Omental fat pad (tissue), 4 donors: ENCODE measurements at places on chromosomes 4 and X. TPM values are rescaled to one million over a fixed set of nuclear protein-coding genes. Genes with fewer than 3 reads are reported as not detected.

Gene CYSLTR1
- 4.4 TPM for total RNA-seq

Gene EPGN
- not detected for total RNA-seq

GRCh38 chr4:567457-568350 lies 8.4 kb downstream of the TMEM271 start:
- no peak for DNase-seq

DNA sequence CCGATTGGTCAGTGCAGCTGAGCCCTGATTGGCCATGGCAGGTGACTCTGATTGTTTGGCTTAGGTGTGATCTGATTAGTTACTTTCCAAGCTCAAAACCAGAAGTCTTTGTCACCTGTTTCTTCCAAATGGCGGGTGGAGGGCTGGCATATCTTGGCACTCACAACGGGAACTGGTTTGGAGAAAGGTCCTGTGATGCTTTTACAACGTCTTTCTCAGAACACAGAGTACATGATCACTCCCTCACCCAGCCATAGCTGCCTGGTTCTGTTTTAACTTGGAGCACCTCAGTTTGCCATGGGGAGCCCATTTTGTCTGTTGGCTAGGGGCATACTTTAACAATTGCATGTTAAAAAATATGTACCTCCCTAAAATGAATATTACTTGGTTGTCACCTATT lies 13.0 kb upstream of the XK start:
- no peak for DNase-seq
